ENCODE measurements at places on chromosomes 16 and 17.

- no peak for DNase-seq
Observed at GRCh38 chr17:77875881-77876509, 82.5 kb upstream of the TNRC6C start.

- no peak for DNase-seq
Observed at GRCh38 chr16:80656711-80657150, 115.9 kb downstream of the DYNLRB2 start.

GRCh38 chr17:72565006-72565405, 444.2 kb downstream of the SOX9 start:
- DNase-seq = no peak

DNA sequence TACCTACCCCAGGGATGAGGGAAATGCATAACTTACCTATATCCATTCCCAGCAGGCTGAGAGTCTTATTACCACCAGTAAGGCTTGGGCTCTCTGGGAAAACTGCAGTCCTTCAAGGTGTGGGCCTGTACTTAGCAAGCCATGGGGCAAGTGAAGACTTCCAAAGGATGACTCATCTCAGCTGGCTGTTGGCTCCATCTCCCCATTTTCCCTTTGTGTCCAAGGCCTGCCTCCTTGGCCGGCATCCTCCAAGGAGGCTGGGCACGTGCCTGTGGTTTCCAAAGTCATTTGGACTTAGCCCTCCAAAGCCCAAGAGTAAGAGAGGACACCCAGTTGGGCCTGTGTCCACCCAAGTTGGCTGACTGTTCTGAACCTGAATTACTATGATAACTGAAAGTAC, 89.8 kb downstream of the TMEM100 start:
- DNase-seq = no peak

GRCh38 chr16:79995315-79995714, 394.8 kb upstream of the MAF start:
- DNase-seq = no peak

DNA sequence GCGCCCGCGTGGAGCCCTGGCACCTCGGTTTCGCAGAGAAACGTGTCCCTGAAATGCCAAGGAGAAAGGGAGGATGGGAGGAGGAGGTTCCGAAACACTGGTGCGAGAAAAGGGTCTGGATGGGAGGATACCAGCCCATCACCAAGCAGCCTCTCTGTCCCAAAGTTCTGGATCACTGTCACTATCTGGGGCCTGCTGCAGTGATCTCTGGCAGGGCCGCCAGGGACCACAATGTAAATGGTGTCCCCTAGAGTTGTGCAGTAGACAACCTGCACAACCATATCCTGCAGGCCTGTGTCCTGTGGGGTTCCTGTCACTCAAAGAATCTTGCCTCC, 229.3 kb downstream of the C16orf78 start:
- no peak for DNase-seq

DNA sequence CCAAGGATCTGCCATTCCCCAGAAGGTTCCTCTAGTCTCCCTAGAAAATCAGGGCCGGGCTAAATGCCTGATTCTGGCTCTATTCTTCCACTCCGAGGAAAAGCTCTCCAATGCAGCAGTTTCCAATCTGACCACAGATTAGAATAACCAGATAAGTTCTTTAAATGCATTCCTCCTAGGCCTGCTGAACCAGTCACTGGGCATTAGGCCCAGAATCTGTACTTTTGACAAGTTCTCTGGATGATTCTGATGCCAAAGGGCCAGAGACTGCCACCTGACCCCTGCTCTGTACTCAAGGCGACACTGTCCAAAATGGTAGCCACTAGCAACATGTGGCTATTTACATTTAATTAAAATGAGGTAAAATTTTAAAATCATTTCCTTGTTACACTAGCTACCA, 22.3 kb downstream of the MAP3K14 start:
- DNase-seq = no peak

GRCh38 chr16:10100829-10101228, 81.4 kb downstream of the GRIN2A start:
- no peak for DNase-seq
